ENCODE measurements at places on chromosomes 13 and 19. TPM values are rescaled to one million over a fixed set of nuclear protein-coding genes. Genes with fewer than 3 reads are reported as not detected.

LRRC63 gene
- total RNA-seq, result 1.1 TPM

CCDC70 gene
- not detected for total RNA-seq

VMAC gene
- 7.9 TPM for total RNA-seq

DNA sequence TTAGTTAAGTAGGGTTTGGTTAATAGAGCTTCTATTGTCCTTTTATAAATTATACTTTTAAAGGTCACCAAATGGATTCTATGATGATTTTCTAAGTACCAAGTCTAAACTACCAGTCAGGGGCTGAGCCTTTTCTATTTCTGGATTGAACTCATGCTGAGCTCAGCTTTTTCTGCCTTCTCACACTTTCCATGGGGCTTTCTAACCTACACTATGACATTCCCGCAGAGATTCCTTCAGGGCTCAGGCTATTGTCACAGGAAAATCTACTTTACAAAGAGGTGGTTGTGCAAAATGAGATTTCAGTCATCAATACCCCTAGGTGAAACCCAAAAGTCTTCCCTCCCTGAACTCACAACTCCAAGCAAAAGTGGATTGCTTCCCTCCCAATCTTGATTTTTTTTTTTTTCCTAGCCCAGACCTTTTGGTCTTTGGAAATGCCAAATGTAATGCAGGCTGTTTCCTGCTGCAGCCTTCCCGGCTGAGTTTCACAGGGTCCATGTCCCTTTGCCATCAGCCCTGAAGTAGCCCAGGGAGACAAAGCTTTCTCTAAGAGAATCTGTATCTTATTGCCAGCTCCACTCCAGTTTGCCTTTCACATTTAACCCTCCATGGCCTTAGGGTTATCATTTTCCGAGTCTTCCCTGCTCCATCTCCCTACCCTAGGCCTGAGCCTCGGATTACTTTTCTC, 13.6 kb downstream of the C13orf42 start:
- no peak overlapping the region for H3K27ac ChIP-seq
- DNase-seq, result no peak
- H3K27me3 ChIP-seq, result peaks cover 41% of the 10 kb centered on the region
- H3K4me1 ChIP-seq, result no peaks in the 10 kb centered on the region

DNA sequence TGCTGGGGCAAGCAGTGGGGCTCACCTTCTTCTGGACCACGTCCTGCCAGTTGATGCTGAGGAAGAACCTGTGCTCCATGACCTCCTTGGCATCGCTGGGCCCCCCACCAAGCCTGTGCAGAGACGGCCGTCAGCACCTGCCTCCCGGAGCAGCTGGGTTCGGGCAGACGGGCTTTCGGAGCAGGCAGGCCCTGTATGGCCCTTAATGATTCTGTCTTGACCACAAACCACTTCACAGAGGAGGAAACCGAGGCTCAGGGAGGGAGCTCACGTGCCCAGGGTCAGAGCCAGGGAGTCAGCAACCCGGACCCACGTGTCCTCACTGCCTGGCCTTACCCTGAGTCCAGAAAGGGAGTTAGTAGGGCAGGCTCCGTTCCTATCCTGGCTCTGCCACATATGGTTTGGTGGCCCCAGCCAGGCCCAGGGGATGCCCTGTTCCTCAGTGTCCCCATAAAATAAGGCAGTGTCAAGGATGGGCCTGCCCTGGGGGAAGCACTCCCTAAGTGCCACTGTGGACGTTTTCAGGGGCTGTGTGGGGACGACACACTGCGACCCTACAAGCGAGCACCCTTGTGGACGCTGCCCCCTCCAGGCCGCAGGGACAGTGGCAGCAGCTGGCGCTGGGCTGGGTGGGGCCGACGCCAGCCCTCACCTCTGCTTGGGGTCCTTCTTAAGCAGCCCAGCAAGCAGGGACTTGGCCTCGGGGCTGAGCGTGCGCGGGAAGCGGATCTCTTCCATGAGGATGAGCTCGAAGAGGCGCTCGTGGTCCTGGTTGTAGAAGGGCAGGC, 8.9 kb upstream of the CCNP start:
- H3K27me3 ChIP-seq, result no peaks in the 10 kb centered on the region
- no peaks in the 10 kb centered on the region for H3K4me1 ChIP-seq
- no peak for DNase-seq
- no peak overlapping the region for H3K27ac ChIP-seq

DNA sequence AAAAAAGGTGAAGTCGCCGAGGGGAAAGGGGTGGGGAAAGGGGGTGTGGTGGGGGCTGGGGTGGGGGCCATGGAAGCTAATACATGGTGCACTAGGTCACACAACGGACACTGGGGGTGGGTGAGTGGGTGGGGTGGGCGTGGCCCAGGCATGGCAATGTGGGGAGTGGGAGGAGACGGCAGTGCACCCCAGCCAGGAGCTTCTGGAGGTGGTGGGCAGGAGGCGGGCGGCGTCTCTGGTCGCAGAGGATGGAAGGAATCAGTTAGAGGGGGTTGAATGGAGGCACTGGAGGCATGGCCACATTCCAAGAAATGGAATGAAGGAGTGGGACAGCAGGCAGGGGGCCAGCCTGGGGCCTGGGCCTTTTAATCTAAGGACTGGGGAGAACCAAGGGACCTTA, 19.2 kb upstream of the NANOS2 start:
- DNase-seq, result no peak
- H3K27ac ChIP-seq, result no peak overlapping the region
- H3K27me3 ChIP-seq, result peaks cover 45% of the 10 kb centered on the region
- peaks cover 6% of the 10 kb centered on the region for H3K4me1 ChIP-seq
- no peak overlapping the region for H3K4me3 ChIP-seq

DNA sequence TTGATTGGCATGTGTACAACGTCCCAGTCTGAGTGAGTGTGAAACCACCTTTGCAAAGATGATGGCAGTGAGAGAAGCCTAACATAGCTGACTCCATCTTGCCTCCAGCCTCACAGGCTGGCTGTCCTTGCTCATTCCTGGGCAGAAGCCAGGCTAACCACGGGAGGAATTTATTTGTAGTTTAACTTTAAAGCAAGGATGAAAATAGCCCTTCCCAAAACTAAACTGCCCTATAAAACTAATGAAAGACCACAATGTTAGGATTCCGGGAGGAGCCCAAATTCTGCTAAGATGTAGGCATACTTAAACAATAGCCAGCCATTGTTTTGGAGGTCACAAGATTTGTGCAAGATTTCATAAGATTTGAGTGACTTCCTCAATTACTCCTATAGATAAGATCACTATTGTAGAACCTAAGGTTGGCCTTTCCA, 96.6 kb upstream of the LSM14A start:
- H3K27me3 ChIP-seq, result peaks cover 21% of the 10 kb centered on the region
- no peak overlapping the region for H3K27ac ChIP-seq
- no peaks in the 10 kb centered on the region for H3K36me3 ChIP-seq
- H3K4me1 ChIP-seq, result no peaks in the 10 kb centered on the region
- no peak overlapping the region for H3K4me3 ChIP-seq

- H3K27ac ChIP-seq, result no peak overlapping the region
- no peak overlapping the region for H3K4me3 ChIP-seq
- peaks cover 3% of the 10 kb centered on the region for H3K4me1 ChIP-seq
- no peaks in the 10 kb centered on the region for H3K27me3 ChIP-seq
- DNase-seq, result no peak
Measured at GRCh38 chr13:45811891-45812694, 39.5 kb downstream of the SIAH3 start.

DNA sequence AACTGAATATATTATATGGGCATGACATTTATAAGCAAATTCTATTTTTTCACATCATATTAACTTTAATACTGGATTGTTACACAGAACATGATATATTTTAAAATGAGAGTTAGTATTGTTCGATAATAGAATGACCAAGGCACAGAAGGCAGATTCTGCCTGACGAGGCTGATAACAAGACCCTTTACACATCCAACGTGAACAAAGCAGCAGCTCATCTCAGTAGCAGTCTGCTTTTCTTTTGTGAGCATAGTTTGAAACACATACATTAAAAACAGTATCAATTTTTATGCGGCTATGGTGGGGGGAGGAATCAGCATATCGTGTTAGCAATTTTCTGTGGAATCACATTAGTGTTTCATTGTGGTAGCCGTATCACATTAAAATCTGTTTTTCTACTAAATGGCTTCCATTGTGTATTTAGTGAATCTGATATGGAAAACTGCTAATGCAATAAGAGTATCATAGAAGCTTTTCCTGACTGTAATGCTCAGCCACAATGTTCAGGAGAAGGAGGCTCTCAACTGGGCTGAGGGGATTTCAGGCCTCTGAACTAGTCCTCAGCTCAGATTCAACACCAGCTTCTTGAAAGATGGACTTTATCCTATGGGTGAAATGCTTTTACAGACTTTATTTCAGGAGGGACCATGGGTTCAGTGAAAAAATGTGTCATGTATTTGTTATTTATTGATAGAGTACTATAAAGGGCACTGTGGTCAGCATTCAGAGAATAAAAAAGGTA, 4.0 kb downstream of the SMAD9 start:
- no peak overlapping the region for H3K27ac ChIP-seq
- DNase-seq, result no peak
- H3K36me3 ChIP-seq, result no peaks in the 10 kb centered on the region
- peaks cover 55% of the 10 kb centered on the region for H3K27me3 ChIP-seq
- no peak overlapping the region for H3K4me3 ChIP-seq
- peaks cover 6% of the 10 kb centered on the region for H3K4me1 ChIP-seq

DNA sequence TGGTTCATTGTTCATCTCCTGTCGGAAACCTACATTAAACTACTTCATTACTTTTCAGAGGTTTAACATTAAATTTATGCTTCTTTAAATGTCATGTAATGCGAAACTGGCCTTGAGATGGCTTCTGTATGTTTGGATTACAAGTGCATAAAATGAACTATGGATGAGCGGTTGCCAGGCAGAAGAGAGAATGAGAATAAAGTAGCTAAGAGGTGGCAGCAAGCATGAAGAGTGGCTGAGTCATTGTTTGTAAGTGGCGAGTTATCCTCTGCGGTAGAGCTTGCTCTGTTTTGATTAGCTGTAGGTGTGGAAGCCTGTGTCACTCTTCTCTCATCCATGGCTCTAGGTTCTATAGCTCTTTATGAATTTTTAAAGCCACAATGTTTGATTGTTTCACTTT, 1139.6 kb upstream of the PCDH9 start:
- no peaks in the 10 kb centered on the region for H3K4me1 ChIP-seq
- no peak overlapping the region for H3K4me3 ChIP-seq
- H3K36me3 ChIP-seq, result no peaks in the 10 kb centered on the region
- DNase-seq, result no peak

DNA sequence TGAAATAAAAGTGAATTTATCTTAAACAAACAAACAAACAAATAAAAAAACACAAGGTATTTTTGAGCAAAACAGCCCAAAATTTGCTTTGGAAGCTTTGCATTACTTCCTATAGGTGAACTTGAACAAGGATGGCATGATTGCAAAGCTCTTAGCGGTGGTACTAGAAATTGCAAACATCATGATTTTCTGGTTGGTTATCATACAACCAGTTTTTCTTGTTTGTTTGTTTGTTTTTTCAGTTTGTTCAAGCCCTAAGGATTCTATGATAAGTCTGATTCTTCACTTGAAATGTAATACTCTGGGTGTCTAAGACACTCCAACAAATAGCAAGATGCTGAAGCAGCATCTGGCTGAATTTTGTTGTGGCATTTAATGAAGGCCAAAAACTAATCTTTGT, 15.9 kb downstream of the DCLK1 start:
- H3K36me3 ChIP-seq, result no peaks in the 10 kb centered on the region
- DNase-seq, result no peak
- H3K4me3 ChIP-seq, result no peak overlapping the region
- no peaks in the 10 kb centered on the region for H3K4me1 ChIP-seq
- H3K27me3 ChIP-seq, result no peaks in the 10 kb centered on the region

- no peak overlapping the region for H3K4me3 ChIP-seq
- H3K27ac ChIP-seq, result no peak overlapping the region
- peaks cover 8% of the 10 kb centered on the region for H3K4me1 ChIP-seq
- no peak for DNase-seq
- peaks cover 6% of the 10 kb centered on the region for H3K27me3 ChIP-seq
Measured at GRCh38 chr13:97141097-97141496, 81.0 kb upstream of the MBNL2 start.

- H3K27me3 ChIP-seq, result no peaks in the 10 kb centered on the region
- H3K27ac ChIP-seq, result no peak overlapping the region
- peaks cover 3% of the 10 kb centered on the region for H3K36me3 ChIP-seq
- H3K4me1 ChIP-seq, result no peaks in the 10 kb centered on the region
Measured at GRCh38 chr19:10206226-10206885, 11.6 kb upstream of the DNMT1 start.

DNA sequence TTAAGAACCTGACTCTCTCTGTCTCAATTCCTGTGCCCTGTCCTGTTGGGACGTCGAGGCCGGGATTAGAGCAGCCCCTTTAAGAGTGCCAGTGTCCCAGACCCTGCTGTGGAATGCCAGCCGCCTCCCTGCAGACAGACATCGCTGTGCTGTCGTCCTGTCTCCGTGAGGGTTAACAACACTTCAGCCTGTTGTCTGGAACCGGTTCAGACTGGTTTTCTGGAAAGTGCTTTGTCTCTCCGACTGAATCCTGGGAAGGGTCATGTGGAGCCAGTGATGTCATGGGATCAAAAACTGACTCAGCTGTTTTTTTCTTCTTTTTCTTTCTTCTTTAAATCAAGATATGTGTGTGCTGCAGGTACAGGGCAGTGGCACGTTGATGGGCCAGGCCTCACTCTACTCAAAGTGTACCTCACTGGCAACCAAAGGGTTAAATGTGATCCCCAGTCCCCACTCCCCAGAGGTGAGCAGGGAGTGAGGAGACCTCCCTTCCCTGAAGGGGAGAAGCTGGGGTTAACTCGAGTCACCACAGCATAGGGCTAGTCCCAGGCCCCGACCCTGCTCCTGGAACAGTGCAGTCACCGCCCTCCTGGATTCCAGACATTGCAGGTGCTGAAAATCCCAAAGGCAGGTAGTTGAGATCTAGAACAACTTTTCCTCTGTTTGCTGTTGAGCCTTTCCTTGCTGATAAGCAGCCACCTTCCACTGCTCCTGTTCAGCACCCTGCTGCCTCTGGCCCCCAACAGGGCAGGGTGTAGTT, 50.8 kb downstream of the TSSK6 start:
- peaks cover 55% of the 10 kb centered on the region for H3K4me1 ChIP-seq
- DNase-seq, result no peak
- no peaks in the 10 kb centered on the region for H3K27me3 ChIP-seq
- H3K36me3 ChIP-seq, result peaks cover 59% of the 10 kb centered on the region
- H3K4me3 ChIP-seq, result no peak overlapping the region
- H3K27ac ChIP-seq, result no peak overlapping the region

DNA sequence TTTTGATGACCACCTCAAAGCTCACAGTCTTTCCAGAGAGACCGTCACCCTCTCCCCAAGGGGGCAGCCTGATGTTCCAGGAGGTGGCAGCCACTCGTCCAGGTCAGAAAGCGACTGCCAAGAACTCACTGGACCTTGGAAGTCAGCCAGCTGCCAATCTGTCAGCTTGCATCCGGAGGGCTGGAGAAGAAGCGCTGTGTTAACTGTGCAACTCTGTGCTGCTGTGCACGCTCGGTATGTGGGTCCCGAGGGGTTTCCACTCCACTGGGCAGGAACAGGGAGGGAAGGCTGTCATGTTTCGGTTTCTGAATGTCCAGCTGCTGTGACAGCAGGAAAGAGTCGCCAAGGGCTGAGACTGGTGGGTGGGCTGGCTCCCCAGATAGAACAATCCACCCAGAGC, 89.2 kb downstream of the CACNA1A start:
- no peaks in the 10 kb centered on the region for H3K27me3 ChIP-seq
- H3K4me3 ChIP-seq, result no peak overlapping the region
- no peak overlapping the region for H3K27ac ChIP-seq
- H3K36me3 ChIP-seq, result no peaks in the 10 kb centered on the region
- DNase-seq, result no peak
